ENCODE measurements at places on chromosomes 4 and X. TPM values are rescaled to one million over a fixed set of nuclear protein-coding genes. Genes with fewer than 3 reads are reported as not detected.

DNA sequence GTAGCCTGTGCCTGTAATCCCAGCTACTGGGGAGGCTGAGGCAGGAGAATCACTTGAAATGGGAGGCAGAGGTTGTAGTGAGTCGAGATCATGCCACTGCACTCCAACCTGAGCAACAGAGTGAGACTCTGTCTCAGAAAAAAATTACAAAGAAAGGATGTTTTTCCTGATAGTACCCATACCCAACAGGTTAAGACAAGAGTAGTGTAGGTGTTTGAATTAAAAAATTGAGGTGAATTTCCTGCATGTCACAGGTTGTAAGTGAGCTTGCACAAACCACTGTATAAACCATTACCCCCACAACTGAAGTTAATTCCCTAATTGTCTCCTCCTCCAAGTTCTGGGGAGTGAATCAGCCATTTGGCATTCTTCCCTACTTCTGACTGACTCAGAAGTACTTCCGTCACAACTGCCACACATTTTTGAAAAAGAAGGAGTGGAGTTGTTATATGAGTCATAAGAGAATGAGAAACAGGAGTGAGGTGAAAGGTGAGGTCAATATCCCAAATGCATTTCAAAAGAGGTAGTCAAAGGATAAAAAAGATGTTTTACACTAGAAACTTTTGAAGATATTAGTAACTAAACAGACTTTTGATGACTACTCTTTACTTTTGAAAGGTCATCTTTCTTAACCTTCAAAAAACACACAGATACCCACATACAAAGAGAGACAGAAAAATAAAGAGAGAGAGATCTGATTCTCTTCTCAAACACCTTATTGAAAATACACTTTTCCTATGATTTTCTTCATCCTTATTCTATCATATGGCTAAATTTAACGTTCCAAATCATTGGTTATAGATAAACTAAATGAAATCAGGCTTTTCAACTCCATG, 134.5 kb downstream of the BTC start:
- DNase-seq: no peak

DNA sequence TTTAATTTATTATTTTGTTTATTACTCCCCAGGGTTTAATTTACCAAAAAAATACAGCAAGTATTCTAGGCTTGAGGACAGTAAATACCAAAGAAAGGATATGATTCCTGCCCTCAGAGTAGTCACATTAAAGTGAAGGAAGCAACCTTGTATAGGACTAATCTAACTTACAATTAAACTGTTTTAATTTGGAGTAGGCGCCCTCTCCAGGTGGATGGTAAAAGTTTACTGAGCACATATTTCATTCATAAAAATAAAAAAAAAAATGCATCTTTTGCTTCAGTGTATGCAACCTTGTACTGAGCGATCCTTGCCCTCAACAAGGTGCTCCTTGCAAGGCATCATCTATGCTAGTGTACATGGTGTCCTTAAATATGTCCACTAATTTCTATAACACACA, 72.0 kb upstream of the MAGEB16 start:
- DNase-seq: no peak

Gene ASB5
- total RNA-seq: not detected

Gene GPRASP3
- total RNA-seq: 2.4 TPM

Gene PCDH10
- total RNA-seq: not detected
